ENCODE measurements at places on chromosomes 5 and 9.

DNA sequence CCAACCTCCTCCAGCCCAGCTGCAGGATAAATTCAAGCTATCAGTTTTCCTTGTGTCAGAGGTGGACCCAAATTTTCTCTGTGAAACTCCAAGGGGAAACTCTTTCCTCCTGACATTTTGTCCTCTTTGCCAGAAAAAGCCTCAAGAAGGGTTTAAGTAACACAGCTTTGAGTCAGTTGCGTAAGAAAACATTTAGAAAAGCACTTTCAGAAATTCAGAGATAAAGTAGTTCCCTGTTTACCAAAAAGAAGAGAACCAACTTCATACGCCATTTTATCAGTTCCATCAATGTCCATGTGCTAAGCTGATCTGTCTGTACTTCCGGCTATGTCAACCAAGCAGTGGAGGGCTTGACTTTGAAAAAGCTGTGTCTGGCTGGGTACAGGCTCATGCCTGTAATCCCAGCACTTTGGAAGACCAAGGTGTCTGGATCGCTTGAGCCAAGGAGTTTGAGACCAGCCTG is 19.9 kb upstream of the SUSD1 start:
- DNase-seq = no peak

DNA sequence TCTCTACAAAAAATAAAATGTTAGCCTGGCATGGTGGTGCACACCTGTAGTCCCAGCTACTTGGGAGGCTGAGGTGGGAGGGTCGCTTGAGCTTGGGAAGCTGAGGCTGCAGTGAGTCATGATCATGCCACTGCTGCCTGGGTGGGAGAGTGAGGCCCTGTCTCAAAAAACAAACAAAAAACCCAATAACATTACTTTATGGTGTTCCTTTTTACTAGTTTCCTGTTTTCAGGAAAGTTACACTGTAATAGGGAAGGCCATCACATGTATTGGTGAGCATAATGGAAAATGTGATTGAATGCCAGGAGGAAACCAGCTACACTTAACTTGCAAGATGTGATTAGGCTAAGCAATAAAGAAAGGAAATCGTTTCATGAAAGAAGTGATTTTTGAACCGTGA is 42.7 kb downstream of the SV2C start:
- no peak for DNase-seq

DNA sequence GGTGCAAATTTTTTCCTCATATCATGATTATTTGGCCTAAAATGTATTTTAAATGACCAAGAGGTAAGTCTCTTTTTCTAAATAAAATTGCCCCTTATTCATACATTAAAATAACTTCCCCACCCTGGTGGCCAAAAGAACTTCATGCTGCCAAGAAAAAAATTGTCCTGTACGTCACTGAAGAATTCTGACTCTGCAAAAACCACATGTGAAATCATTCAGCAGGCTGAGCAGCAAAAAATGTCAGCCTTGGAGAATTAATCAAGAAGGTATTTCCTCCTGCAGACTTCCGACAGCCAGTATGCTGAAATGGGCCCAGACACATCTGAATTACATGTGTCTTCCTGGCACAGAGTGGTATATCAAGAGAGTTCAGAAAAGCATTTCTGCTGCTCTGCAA is 94.6 kb upstream of the HMHB1 start:
- no peak for DNase-seq

DNA sequence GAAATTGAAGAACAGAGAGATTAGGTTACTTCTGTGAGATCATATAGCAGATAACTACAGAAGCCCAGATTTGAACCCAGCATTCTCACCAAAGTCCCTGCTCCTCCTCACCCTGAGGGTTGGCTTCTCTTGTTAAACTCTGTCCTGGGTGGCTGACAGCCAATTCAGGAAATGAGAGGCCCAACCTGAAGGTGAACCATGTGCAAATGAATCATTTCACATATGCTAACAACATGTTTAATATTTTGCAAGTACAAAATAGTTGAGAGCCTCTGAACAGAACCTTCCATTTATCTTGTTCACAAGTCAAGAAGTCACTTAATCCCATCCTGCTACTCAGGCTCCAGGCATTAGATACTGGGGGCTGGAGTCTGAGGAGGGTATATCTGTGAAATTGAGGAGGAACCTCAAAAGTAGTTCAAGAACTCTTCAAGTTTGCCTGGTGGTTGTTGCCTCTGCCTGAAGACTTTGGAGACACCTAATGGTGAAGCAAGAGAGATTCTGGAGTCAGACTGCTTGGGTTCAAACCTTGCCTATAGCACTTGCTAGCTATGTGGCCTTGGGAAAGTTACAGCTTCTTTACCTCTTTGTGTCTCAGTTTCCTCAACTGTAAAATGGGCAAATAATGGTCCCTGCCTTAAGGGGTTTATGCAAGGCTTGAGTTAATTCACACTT is 564.0 kb downstream of the PSAT1 start:
- DNase-seq = no peak

DNA sequence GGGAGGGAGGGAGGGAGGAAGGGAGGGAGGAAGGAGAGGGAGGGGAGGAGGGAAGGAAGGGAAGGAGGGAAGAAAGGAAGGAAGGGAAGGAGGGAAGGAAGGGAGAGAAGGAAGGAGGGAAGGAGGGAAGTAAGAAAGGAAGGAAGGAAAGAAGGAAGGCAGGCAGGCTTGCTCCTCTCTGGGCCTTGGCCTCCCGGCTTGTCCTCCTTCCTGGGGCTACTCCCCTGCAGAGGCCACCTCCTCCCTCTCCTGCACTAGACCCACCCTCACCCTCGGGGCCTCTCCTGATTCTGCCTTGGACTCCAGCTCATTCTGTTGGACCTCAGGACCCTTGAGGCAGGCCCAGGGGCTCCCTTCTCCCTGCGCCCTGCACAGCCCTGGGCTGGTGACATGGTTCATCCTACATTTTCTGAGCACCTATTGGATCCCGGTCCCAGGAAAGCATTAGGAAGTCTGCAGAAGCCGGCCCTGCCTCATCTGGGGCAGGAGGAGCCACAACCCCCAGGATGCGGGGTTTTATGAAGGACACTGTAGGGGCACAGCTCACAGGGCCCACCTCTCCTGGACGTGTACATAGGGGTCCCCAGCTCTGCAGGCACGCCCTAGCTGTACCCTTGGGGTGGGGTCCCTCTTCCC is 23.0 kb downstream of the LHX3 start:
- no peak for DNase-seq

DNA sequence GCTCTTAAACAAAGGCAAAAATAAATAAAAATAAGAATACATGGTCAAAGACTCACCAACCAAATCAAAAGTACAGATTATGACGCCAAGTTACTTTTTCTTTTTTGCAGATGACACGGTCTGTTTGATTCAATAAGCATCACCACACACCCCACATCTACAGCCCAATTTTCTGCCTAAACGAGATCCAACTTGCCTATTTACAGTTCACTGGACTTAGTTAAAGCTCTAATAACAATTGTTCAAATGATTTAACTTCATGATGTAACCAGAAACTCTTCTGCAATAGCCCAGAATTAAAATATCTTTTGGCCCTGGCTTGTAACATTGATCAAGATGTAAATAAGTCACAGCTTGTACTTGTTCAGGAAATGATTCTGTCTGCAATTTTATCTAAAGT is 590.3 kb upstream of the C9orf72 start:
- no peak for DNase-seq

- DNase-seq = no peak
Observed at GRCh38 chr5:148583421-148583965, 70.8 kb downstream of the HTR4 start.

DNA sequence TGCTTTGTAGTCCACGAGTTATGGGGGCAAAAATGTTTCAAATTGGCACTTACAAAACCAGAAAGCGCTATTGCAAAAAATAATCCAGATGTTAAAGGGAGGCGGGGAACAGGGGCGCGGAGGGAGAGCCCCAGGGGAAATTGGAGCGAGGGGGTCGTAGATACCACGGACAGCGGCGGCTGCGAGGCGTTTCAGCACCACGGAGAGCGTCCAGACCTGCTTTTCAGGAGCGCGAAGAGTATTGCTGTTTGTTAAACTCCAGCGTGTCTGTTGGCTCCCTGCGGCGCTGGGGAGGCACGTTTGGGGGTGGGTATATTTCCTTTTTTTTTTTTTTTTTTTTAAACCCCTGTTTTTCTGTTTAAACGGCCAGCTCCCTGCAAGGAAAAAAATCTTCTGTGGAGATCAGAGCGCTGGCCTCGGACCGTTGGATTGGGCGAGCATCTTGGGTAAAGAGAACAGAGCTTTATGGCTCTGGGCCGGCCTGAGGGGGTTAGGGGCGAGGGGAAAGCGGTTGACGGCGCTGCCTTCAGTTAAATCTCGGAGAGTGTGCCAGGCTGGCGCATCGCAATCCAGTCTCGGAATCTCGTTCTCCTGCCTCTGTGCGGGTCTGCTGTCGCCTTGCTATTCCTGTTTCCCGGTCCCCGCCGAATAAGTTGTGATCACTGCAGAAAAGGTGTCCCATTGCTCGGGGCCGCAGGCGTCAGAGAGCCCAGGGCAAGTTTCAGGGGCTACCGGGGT is at the start of gene GLRA1:
Gene GLRA1, minus strand, starts transcription at position 288 of the 738 bp plus-strand sequence. CDS start 302 bp downstream, outside the sequence.
- no peak for DNase-seq
